PC-3 (cell line): ENCODE measurements at places on chromosomes 7 and 10. TPM values are rescaled to one million over a fixed set of nuclear protein-coding genes. Genes with fewer than 3 reads are reported as not detected.

- H3K36me3 ChIP-seq, result no peaks in the 10 kb centered on the region
- no peak overlapping the region for H3K27ac ChIP-seq
- H3K4me3 ChIP-seq, result no peak overlapping the region
- H3K4me1 ChIP-seq, result no peaks in the 10 kb centered on the region
- H3K27me3 ChIP-seq, result no peaks in the 10 kb centered on the region
Measured at GRCh38 chr10:96919785-96920430, 87.8 kb downstream of the LCOR start.

DNA sequence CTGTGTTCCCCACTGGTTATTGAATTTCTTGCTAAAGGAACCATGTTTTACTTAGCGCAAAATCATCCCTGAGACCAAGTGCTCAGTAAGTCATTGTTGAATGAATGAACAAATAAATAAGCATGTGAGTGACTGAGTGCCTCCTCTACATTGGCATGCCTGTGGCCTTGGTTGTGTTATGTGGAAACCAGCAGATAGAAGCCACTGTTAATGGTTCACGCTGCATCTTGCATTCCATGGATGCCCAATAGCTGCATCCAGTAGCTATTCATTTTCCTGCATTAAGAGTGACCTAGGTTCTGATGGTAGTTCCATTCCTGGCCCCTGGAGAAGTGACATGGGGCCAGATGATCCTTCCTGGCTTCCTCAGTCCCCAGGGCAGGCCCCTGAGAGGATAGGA lies 113.3 kb upstream of the BMPER start:
- H3K27me3 ChIP-seq, result no peaks in the 10 kb centered on the region
- H3K27ac ChIP-seq, result no peak overlapping the region
- no peaks in the 10 kb centered on the region for H3K36me3 ChIP-seq
- no peak overlapping the region for H3K4me3 ChIP-seq
- no peaks in the 10 kb centered on the region for H3K4me1 ChIP-seq
- no peak for DNase-seq

DNA sequence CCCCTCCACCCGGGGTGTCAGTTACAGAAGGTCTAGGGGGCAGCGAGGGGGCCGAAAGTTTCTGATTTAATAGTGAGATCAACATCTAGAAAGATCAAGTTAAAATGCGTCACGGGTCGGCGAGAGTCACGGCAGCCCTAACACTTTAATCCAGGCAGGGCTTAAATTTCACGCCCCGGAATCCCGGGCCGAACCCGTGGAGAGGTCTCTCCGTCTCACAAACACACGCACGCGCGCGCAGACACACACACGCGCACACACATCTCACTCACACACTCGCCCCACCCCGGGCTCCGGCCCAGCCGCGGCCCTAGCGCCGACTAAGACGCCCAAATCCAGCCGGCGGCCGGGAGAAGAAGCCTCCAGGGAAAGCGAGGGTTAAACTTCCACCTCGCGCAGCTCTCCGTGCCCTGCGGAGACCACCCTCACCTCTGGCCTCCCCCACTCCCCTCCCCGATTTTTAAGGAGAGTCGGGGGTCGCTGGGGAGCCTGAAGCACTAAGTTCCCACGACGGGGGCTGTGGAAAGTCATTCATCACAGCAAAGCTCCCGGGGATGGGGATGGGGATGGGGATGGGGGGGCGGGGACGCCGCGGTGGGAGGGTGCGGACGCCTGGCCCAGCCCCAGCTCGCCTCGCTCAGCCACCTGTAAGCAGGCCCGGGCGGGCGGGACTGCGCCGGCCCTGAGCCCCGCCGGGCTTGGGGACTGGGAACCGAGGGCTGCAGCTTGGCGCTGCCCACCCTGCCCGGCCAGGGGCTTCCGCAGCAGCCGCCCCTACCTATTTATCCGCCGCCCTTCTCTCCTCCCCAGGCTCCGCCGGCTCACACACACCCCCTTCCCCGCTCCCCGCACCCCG lies 1.6 kb downstream of the PDGFA start:
- H3K27me3 ChIP-seq, result peaks cover 18% of the 10 kb centered on the region
- H3K36me3 ChIP-seq, result no peaks in the 10 kb centered on the region
- peak; percentile 42 for DNase-seq
- peak overlapping the region; percentile 95 for H3K4me3 ChIP-seq
- peaks cover 11% of the 10 kb centered on the region; the same call in 1 of the 2 replicates for H3K4me1 ChIP-seq

DNA sequence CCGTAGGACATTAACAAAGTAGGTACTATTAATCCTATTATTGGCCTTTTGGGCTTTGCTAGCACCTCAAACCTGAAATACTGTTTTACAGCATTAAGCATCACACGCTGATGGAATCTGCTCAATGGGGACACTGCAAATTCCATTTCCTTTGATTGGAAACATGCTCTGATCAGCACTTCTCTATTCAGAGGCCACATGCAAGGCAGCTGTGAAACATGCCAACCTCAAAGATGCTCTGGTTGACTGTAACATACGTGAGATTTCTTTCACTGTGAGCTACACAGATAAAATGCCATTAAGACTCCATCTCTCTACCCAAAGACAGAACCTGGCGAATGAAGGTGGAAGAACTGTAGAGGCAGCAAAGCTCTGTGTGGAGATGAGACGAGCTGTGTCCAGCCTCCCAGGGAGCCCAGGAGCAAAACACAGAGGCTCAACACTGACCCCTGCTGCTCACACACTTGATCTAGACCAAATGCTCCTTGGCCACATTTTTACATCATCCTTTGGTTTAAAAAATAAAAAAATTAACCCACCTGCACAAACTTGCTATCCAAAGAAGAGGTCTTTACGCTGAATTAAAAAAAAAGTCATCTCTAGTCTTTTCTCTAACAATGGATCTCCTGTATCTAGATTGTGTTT lies 8.0 kb downstream of the RSU1 start:
- H3K27ac ChIP-seq, result no peak overlapping the region
- H3K36me3 ChIP-seq, result no peaks in the 10 kb centered on the region
- no peak overlapping the region for H3K4me3 ChIP-seq
- no peaks in the 10 kb centered on the region for H3K27me3 ChIP-seq
- DNase-seq, result peak; percentile 25

- H3K4me1 ChIP-seq, result peaks cover 5% of the 10 kb centered on the region; the same call in 1 of the 2 replicates
- no peak overlapping the region for H3K27ac ChIP-seq
- no peaks in the 10 kb centered on the region for H3K27me3 ChIP-seq
- H3K36me3 ChIP-seq, result peaks cover 19% of the 10 kb centered on the region
Measured at GRCh38 chr7:16791905-16792698, 12.7 kb downstream of the AGR2 start.

DNA sequence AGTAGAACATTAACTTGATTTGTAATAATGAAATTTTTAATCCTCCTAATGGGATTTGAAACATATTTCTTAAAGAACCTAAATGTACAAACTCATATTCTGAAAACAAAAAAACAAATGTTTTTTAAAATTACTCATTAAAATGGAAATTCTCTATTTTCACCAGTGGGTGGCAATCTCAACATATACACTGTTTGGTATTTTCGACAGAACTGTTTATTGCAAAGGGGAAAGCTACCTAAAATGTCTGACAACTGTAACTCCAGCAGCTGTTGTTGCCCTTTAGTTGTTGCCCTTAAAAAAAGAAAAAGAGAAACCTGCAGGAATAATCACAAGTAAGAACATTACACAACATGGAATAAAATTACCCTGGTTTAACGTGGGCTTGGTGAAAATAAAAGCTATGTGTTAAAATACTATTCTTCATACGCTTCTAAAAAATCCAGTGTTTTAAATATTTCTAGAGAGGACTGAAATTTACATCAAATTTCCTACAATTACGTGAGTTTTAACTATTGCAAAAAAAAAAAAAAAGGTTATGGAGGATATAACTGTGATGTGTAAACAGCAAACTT lies 54.5 kb downstream of the COL1A2 start:
- no peak overlapping the region for H3K4me3 ChIP-seq
- H3K27me3 ChIP-seq, result no peaks in the 10 kb centered on the region
- DNase-seq, result peak; percentile 58
- no peaks in the 10 kb centered on the region for H3K36me3 ChIP-seq

- no peak for DNase-seq
- H3K4me1 ChIP-seq, result no peaks in the 10 kb centered on the region
- no peak overlapping the region for H3K4me3 ChIP-seq
- no peaks in the 10 kb centered on the region for H3K27me3 ChIP-seq
Measured at GRCh38 chr10:28312572-28312971, 9.7 kb upstream of the MPP7 start.

GRCh38 chr7:108249453-108249852 lies 119.3 kb upstream of the LAMB4 start:
- no peaks in the 10 kb centered on the region for H3K36me3 ChIP-seq
- H3K27ac ChIP-seq, result no peak overlapping the region
- H3K4me3 ChIP-seq, result no peak overlapping the region

DNA sequence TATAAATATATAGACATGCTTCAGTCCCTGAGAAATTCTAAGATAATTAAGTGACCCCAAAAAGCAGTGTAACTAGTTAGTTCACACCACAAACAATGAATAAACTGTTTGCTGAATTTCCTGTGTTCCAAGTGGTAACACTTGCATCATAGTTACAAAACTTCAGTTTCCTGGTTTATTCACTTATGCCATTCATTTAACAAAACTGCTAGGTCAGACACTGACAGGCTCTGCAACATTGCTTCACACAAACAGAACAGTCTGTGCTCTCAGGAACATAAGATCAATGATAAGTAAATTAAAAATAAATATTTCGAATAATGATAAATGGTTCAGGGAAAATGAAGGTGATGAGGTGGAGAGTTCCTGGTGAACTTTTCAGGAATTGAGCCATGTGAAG lies 133.3 kb upstream of the NAMPT start:
- no peaks in the 10 kb centered on the region for H3K36me3 ChIP-seq
- H3K4me3 ChIP-seq, result no peak overlapping the region
- no peaks in the 10 kb centered on the region for H3K27me3 ChIP-seq
- H3K4me1 ChIP-seq, result peaks cover 18% of the 10 kb centered on the region
- DNase-seq, result no peak

Gene FZD8
- total RNA-seq, result 275 and 375 TPM in 2 replicates

Gene SPDYE1
- not detected in 2 replicates for total RNA-seq
